ENCODE measurements at places on chromosomes 13 and 19. TPM values are rescaled to one million over a fixed set of nuclear protein-coding genes. Genes with fewer than 3 reads are reported as not detected.

DNA sequence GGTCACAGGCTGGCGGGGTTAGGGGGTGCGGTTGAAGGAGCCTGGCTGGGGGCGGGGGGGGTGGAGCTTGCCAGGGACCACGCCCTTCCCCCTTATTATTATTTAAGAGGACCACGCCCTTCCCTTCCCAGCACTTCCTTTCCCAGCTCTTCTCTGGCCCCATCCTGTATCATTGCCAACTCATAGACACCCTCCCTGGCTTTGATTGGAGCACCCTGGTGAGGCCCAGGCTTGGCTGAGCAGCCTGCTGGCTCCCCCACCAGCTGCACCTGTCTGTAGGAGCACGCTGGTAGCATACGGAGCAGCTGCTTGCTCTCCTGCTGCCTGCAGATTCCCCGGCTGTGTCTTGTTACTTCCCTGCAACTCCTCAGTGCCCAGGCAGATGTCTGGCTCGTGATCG, 62.5 kb upstream of the PDX1 start:
- H3K36me3 ChIP-seq = no peaks in the 10 kb centered on the region
- no peak overlapping the region for H3K27ac ChIP-seq
- DNase-seq = no peak
- H3K4me1 ChIP-seq = no peaks in the 10 kb centered on the region
- H3K4me3 ChIP-seq = no peak overlapping the region
- peaks cover 44% of the 10 kb centered on the region for H3K27me3 ChIP-seq

The ACP5 gene
- total RNA-seq = 3.9 TPM

- no peak overlapping the region for H3K4me3 ChIP-seq
- peaks cover 39% of the 10 kb centered on the region for H3K27me3 ChIP-seq
- H3K27ac ChIP-seq = no peak overlapping the region
- DNase-seq = no peak
These were observed 22.9 kb upstream of the PLAUR start for GRCh38 chr19:43692877-43693276.

GRCh38 chr13:96025283-96025682, 27.9 kb downstream of the UGGT2 start:
- no peak overlapping the region for H3K27ac ChIP-seq
- no peak overlapping the region for H3K4me3 ChIP-seq
- no peaks in the 10 kb centered on the region for H3K4me1 ChIP-seq
- H3K27me3 ChIP-seq = no peaks in the 10 kb centered on the region
- H3K36me3 ChIP-seq = peaks cover 5% of the 10 kb centered on the region
- no peak for DNase-seq

- H3K27me3 ChIP-seq = no peaks in the 10 kb centered on the region
- peaks cover 14% of the 10 kb centered on the region for H3K36me3 ChIP-seq
- DNase-seq = no peak
- no peaks in the 10 kb centered on the region for H3K4me1 ChIP-seq
These were observed 9.8 kb downstream of the DCAF15 start for GRCh38 chr19:13961826-13962698.

The ENOX1 gene
- 3.0 TPM for total RNA-seq

DNA sequence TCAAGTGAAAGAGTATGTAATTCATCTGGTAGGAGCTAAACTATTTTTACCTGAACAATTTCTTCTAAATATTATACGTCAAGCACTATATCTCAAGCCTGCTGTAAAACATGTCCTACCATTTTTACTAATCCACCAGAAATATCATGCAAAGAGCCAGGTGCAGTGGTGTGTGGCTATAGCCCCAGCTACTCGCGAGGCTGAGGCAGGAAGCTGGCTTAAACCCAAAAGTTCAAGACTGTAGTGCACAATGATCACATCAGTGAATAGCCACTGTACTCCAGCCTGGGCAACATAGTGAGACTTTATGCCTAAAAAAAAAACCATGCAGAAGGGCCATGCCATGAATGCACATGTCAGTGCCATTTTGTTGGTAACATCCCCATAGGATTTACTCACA, 20.7 kb upstream of the CLN5 start:
- no peak for DNase-seq
- peaks cover 4% of the 10 kb centered on the region for H3K27me3 ChIP-seq
- no peaks in the 10 kb centered on the region for H3K36me3 ChIP-seq
- peaks cover 44% of the 10 kb centered on the region for H3K4me1 ChIP-seq
- H3K4me3 ChIP-seq = no peak overlapping the region
- H3K27ac ChIP-seq = no peak overlapping the region

GRCh38 chr13:94192431-94192975, 287.0 kb downstream of the DCT start:
- H3K27me3 ChIP-seq = no peaks in the 10 kb centered on the region
- H3K36me3 ChIP-seq = peaks cover 1% of the 10 kb centered on the region
- H3K4me1 ChIP-seq = peaks cover 46% of the 10 kb centered on the region
- H3K27ac ChIP-seq = no peak overlapping the region
- DNase-seq = no peak
- no peak overlapping the region for H3K4me3 ChIP-seq

The CADM4 gene
- total RNA-seq = 47.1 TPM

DNA sequence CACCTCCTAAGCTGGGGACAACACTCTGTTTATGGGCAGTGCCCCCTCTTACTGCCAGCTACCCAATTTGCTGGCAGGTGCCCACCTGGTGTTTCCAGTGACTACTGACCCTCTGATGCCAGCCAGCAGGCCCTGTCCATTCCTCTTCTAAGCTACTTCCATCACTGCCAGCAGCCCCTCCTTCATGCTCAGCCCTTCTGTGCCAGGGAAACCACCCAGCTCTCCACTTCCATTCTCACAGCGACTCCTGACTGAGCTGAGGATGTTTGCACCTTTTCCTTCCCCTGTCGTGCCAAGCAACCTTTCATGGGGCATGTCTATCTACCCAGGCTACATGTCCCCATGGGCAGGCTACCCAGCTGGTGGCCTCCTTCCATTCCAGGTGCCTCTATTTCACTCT, 24.0 kb upstream of the ZNF492 start:
- no peak overlapping the region for H3K27ac ChIP-seq
- no peaks in the 10 kb centered on the region for H3K27me3 ChIP-seq
- H3K4me1 ChIP-seq = no peaks in the 10 kb centered on the region
- H3K4me3 ChIP-seq = no peak overlapping the region
